SJCRH30 (cell line): ENCODE measurements at places on chromosomes 1 and 21. TPM values are rescaled to one million over a fixed set of nuclear protein-coding genes. Genes with fewer than 3 reads are reported as not detected.

- no peak for DNase-seq
Measured at GRCh38 chr1:243422362-243422761, 166.5 kb downstream of the SDCCAG8 start.

GRCh38 chr1:62840555-62840954 is 56.6 kb downstream of the ATG4C start:
- DNase-seq = no peak

- DNase-seq = no peak
Measured at GRCh38 chr1:170402476-170403311, 129.3 kb upstream of the GORAB start.

DNA sequence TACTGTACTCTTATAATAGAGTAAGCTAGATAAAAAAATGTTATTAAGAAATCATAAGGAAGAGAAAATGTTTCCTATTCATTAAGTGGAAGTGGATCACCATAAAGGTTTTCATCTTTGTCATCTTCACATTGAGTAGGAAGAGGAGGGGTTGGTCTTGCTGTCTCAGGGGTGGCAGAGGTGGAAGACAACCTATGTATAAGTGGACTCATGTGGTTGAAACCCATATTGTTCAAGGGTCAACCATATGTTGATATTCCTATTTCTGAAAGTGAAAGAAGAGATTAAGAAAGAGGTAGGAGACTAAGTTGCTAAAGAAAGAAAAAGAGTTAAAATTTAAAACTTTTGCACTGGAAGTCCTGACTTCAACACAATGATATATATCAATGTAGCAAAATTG is 4.9 kb upstream of the ZP4 start:
- no peak for DNase-seq

DNA sequence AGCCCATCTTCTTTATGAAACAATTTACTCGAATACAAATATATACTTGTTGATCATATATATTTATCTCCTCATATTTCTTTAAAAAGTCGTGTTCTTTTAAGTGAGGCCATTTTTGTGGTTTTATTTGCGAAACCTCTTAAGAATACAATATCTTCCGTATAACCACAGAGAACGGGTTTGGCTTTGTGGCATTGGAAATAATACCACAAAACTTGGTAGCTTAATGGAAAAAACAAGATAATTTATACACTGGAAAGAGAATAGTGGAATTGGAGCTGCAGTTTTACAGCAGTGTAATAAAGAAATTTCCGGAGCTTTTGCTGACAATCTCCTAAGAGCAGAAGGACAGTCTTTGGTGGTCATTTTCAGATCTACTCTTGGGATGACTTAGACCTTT is 29.4 kb downstream of the PTGFR start:
- no peak for DNase-seq

- no peak for DNase-seq
Measured at GRCh38 chr1:115238336-115239147, 99.5 kb downstream of the NGF start.

DNA sequence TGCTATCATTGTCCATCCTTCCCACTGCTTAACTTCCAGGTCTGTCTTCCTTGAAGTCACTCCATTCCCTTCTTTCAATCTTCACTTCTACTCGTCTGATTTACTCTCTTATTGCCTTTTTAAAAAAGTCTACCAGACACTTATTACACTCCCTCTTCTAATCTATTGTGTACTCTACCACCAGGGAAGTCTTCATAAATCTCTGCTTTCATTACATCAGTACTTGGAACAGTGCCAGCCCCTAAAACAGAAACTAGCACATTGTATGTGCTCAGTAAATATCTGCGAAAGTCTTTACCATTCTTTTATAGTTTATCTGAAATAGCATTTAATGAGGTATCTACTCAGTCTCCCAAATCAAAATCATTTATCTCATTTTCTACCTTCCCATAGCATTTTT is 236.4 kb downstream of the USH2A start:
- peak; percentile 31 for DNase-seq

DNA sequence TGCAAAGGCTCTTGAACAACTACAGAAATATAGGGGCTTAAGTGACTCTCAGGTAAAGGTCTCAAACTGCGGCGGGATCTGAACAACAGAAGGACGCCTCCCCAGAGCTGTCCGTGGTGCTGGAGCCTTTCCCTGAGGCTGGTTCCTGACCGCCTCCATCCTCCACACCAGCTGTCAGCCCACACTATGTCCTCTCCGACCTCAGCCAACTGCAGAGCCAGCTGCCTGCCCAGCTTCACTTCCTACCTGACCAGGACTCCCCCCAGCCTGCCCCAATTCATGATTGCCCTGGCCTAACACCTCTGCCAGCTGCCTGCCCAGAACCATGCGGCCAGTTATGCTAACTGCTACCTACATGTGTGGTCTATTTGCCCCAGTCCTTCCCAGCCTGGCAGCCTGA is 63.6 kb upstream of the ZC3H12A start:
- peak; percentile 77 for DNase-seq

- DNase-seq = no peak
Measured at GRCh38 chr1:89274411-89274857, 1.8 kb upstream of the GBP5 start.

DNA sequence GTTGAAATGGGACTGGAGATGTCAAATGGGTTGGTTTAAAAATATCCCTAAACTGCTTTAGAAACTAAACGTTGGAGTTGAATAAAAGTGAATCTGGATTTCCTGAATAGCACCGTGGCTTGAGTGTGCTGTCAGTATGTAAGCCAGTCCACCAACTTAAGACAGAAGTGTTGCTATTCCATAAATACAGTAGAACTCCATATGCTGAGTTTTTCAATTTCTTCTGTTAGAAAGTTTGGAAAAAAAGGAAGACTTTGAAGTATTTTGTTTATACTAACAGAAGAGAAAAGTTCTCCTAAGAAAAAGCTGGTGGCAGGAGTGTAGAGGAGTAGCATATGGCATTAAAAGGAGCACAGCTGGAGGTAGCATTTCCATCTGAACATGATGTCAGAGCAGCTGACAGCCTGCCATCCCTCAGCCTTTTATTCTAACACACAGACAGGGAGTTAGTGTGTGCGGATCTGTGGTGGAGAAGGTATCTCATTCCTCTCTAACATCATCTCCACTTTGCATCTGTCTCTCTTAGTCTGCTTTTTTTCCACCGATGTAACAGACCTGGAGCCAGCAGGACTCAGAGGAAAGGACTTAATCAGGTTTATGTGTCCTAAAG is at the start of gene ZBTB18:
TSS of gene ZBTB18 (plus strand) at position 449 of the 610 bp plus-strand sequence. CDS start at position 598, 149 bp downstream.
- peak; percentile 85 for DNase-seq

DNA sequence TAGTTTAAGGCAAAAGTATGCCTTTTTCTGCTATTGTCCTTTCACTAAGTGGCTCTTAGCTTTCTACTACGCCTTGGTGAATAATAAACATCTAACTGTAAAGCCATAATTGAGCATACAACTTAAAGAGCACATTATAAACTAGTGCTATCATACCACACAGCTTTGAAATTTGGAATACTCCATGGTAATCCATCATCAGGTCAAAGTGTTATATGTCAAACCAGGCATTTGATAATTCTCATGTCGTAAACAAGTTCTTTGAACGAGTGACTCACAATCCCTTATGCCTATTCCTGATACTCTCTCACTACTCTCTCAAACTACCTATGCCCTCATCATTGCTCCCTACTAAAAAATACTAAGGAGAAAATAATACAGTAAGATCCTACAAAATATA is 60.3 kb upstream of the FMN2 start:
- no peak for DNase-seq

DNA sequence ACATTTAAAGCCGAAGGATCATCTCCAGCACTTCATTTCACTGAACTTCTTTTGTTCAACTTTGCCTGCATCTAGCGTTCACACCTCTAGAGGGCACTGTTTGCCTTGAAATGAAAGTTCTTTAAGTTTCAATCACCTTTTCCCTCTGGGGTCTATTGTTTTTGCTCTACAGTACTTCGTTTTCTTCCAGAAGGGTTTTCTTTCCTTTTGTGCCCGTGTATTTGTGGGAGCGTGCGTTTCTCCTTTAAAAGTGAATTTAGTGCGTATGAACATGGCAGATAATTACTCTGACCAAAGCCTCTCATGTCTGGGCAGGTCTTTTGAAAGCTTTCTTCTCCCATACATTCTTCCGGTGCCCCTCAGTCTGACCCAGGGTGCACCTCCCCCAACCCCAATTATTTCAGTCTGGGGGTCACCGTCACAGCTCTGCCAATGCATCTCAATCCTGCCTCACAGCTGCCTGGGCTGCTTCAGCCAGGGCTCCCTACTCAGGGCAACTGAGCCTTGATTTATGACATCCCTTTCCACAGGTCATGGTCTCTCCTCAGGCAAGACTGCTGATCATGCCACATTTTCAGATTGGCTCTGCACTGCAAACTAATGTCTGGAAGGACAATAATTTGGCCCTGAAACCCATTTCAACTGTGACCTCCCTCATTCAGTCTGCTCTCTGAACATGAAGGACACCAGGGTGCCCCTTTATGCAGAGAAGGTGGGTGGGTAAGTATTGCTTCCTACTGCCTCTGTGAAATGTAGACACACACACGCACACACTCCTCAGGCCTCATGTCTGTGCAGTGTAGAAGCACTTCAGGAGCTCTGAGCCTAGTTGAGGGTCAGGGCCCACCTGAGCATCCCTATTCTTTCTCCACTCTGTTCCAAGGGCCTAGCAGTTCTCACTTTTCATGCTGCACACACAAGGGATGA is 88.6 kb downstream of the NUF2 start:
- peak; percentile 79 for DNase-seq

GRCh38 chr1:211939876-211940468 is 95.4 kb downstream of the INTS7 start:
- DNase-seq = no peak

GRCh38 chr1:181101581-181102226 is 13.2 kb downstream of the IER5 start:
- peak; percentile 70 for DNase-seq

DNA sequence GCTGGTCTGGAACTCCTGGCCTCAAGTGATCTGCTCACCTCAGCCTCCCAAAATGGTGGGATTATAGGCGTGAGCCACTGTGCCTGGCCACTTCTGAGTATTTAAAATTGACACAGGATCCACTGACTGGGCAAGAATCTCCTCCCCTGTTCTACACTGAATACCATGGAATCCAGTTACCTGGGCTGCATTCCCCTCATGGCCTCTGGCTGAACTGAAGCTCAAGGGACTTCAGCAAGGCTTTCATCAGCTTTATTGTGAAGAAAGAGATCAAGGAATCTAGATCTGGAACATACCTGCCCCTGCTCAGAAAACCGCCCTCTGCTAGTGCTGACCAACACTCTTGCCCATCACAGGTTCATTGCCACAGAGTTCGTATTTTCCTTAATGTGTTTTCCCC is 20.5 kb downstream of the NCF2 start:
- DNase-seq = no peak

GRCh38 chr1:161017756-161018630 is 3.0 kb downstream of the F11R start:
- DNase-seq = peak; percentile 14

GRCh38 chr1:10613861-10614260 is 139.1 kb downstream of the PEX14 start:
- DNase-seq = no peak

GRCh38 chr1:58895082-58895481 is 111.2 kb upstream of the JUN start:
- peak; percentile 35 for DNase-seq

DNA sequence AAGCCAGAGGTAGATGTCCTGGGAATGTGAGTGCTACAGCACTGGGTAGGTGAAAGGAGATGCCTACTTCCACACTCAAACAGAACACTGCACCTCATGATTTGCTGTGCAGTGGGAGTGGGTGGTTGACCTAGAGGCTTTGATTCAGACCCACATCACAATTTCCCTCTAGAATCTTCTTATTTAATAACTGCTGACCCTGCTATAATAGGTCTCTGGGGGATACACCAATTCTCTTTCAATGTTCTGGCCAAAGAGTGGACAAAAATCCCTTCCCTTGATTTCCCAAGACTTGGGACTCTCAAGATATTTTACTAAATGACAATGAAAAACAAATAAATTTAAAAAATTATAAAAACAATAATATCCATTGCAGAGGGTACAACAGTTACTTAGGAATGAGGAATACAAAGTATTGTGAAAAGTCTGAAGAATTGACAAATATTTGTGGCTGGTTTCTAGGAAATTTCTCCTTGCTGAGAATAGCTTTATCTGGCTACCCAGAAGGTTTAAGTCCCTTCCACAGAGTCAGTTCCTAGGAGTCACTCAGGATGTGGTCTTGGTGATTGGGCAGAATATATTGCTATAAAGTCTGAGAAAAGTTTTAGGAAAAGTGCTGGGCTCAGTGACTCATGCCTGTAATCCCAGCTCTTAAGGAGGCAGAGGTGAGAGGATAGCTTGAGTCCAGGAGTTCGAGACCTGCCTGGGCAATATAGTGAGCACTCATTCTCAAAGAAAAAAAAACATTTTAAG is 2.4 kb upstream of the FCGR2A start:
- no peak for DNase-seq

GRCh38 chr21:22438428-22439086 is 1440.3 kb downstream of the NCAM2 start:
- DNase-seq = peak; percentile 17

- peak; percentile 15 for DNase-seq
Measured at GRCh38 chr1:196309386-196309785, 298.9 kb downstream of the KCNT2 start.

DNA sequence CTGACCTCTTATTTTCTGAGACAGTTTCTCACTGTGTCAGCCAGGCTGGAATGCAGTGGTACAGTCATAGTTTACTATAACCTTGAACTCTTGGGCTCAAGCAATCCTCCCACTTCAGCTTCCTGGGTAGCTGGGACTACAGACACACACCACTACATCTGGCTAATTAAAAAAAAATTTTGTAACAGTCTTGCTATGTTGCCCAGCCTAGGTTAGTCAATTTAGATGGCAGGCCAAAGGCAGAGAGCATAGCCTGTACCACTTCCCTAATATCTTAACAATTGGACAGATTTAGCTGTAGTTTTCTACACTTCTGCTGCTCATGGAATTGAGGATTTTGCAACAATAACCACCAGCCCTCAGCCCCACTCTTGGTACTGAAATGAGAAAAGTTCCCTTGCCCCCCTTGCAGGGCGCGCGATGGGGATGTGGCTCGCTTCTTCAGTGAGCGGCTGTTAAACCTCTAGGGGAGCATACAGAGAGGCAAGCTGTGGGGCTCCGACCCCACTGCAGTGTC is 34.9 kb upstream of the PTGFRN start:
- no peak for DNase-seq

- no peak for DNase-seq
Measured at GRCh38 chr1:30615076-30615795, 108.1 kb downstream of the MATN1 start.

- DNase-seq = no peak
Measured at GRCh38 chr1:245019910-245020486, 134.8 kb upstream of the KIF26B start.

The PLA2G2C gene
- not detected in 2 replicates for total RNA-seq

The BTG3 gene
- total RNA-seq = 58.2 and 58.9 TPM in 2 replicates

The DMRTA2 gene
- total RNA-seq = 39.1 and 40.1 TPM in 2 replicates

The HDAC1 gene
- total RNA-seq = 156 and 160 TPM in 2 replicates

The SELENBP1 gene
- total RNA-seq = 10.4 and 11.8 TPM in 2 replicates

The GART gene
- 171 and 193 TPM in 2 replicates for total RNA-seq

The HCN3 gene
- 1.6 and 1.7 TPM in 2 replicates for total RNA-seq

The UBE2Q1 gene
- total RNA-seq = 30.2 and 32.6 TPM in 2 replicates

The BRDT gene
- total RNA-seq = not detected in 2 replicates

The LRRC38 gene
- total RNA-seq = not detected in 2 replicates

The ASCL5 gene
- not detected in 2 replicates for total RNA-seq

The HES2 gene
- not detected in 2 replicates for total RNA-seq
